Uterus (tissue), 4 donors: ENCODE measurements at places on chromosomes 11 and 22.

DNA sequence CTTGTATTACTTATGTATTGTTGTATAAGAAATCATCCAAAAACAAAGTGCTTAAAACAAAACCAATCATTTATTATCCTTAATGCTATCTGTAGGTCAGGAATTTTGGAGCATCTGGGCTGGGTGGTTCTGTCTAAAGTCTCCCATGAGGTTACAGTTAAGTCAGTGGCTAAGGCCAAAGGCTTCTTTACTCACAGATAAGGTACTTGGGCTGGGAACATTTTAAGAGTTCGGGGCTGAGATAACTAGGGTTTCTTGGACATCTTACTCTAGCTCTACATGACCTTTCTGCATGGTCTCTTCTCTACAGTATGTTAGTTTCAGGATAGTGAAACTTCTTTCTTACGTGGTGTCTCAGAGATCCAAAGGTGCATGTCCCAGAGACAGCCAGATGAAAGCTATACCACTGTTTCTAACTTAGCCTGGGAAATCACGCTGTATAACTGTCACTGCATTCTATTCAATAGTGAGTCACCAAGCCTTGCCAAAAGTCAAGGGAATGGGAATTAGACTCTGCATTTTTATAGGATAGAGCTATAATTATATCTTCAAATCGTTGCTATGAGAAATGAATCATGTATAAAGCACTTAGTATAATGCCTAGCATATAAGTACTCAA lies 29.6 kb downstream of the SOX6 start:
- no peak for DNase-seq

DNA sequence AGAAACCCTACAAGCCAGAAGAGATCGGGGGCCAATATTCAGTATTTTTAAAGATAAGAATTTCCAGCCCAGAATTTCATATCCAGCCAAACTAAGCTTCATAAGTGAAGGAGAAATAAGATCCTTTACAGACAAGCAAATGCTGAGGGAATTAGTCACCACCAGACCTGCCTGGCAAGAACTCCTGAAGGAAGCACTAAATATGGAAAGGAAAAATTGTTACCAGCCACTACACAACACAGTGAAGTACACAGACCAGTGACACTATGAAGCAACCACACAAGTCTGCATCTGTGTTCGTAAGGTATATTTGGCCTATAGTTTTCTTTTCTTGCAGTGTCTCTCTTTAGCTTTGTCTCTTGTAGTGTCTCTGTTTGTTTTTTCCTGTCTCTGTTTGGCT lies 29.0 kb downstream of the TMEM225 start:
- DNase-seq, result no peak

DNA sequence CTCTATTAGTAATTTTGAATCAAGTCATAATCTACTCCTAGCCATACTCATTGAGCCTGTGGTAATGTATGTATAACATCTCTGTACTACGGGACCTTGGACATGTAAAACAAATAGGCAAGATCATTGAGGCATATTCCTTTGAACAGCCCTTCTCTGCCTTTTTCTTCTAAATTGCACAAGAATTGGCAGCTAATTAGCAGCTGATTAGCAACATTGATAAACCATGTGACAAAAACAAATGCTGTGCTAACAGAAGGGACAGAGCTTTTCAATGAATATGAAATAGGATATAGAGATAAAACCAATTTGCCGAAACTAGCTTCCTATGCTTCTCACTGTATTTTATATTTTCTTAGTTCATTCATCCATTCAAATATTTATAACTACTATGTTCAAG lies 1474.2 kb downstream of the FAM181B start:
- DNase-seq, result no peak

- DNase-seq, result peak; percentile 88
Measured at GRCh38 chr11:1298695-1299492, 10.5 kb downstream of the TOLLIP start.

GRCh38 chr22:31857247-31857646 lies 87.1 kb upstream of the YWHAH start:
- DNase-seq, result no peak

DNA sequence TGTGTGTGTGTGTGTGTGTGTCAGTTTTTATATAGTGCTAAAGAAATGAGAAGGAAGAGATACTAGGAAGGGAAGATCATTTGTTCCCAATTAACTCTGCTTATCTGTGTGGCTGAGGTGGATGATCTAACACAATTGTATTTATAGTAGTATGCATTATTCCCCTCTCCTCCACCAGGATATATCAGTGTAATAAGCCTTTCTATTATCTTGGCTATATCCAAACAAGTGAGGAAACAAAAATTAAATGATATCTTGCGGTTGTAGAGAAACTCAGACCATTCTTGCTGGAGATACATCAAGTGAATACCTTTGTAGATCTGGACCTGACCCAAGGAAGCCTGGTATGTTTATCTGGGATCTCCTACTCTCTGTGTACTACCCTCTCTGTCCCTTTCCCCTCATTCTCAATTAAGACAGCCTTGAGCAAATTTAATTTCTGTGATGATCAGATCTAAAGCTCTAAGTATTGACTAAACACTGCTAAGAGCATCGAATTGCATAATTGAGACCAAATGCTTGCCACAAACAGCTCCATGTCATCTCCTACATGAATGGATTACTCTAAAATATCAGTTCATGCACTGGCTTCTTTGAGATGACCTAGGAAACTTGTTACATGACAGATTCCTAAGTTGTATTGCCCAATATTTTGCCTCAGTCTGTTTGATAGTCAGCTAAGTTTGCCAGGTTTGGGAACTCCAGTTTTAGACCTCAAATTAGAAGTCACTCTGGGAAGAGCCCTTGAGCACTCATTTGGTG lies 185.3 kb upstream of the CTSC start:
- no peak for DNase-seq

DNA sequence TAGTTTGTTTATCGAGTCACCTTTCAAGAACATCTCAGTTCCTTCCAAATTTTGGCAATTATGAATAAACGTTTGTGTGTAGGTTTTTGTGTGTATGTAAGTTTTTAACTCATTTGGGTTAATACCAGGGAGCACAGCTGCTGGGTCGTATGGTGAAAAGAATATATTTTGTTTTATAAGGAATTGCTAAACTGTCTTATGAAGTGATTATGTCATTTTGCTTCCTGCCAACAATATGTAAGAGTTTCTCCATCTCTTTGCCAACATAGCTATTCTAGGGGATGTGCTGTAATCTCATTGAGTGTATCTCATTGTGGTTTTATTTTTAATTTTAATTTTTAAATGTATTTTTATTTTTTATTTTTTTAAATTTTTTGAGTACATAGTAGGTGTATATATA lies 27.3 kb downstream of the BCL2L13 start:
- no peak for DNase-seq

GRCh38 chr11:79592824-79593223 lies 152.0 kb upstream of the TENM4 start:
- no peak for DNase-seq

DNA sequence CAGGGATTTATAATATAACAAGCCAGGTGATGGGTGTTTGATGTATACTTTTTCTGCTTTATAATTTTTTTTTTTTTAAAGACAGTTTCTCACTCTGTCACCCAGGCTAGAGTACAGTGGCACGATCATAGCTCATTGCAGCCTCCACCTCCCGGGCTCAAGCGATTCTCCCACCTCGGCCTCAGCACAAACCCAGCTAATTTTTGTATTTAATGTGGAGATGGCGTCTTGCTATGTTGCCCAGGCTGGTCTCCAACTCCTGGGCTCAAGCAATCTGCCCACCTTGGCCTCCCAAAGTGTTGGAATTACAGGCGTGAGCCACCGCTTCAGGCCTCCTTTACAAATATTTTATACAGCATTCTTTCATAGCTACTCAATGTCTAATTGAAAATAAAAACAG lies 48.6 kb downstream of the MORC2 start:
- DNase-seq, result no peak

- no peak for DNase-seq
Measured at GRCh38 chr11:74138021-74138420, 32.8 kb downstream of the C2CD3 start.

- no peak for DNase-seq
Measured at GRCh38 chr11:71066311-71066710, 186.1 kb downstream of the SHANK2 start.

- DNase-seq, result no peak
Measured at GRCh38 chr11:79434283-79434682, 6.5 kb downstream of the TENM4 start.

DNA sequence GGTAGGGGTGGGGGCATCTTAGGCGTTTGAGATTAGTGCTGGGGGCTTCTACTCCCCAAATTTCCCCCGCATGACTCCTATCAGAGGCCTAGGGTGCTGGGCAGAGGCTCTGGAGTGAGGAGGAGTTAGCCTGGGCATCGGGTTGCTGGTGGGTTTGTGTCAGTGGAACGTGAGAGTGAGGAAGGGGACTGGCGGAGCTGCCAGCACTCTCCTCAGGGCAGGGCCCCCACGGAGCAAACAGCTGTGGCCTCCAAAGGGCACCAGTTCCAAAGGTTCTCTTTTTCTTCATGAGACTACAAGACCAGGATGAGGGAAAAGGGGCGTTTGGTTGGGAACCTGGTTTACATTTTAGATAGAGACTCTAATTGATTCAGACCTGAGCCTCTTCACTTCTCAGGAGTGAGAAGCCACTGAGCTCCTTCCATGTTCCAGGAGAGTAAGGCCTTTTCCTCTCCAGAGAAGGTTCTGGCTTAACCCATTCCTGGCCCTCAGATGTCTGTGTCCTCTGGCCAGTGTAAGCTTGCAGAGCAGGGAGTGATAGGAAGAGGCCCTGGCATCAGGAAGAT lies 35.6 kb upstream of the CDON start:
- no peak for DNase-seq

- DNase-seq, result no peak
Measured at GRCh38 chr22:29555065-29555644, 1.6 kb upstream of the THOC5 start.

- peak; percentile 79 for DNase-seq
Measured at GRCh38 chr11:65911682-65912568, 6.9 kb downstream of the C11orf68 start.

- peak; percentile 67 for DNase-seq
Measured at GRCh38 chr11:44556735-44557409, 8.6 kb upstream of the CD82 start.

GRCh38 chr11:109845437-109845836 lies 247.8 kb upstream of the ZC3H12C start:
- no peak for DNase-seq

DNA sequence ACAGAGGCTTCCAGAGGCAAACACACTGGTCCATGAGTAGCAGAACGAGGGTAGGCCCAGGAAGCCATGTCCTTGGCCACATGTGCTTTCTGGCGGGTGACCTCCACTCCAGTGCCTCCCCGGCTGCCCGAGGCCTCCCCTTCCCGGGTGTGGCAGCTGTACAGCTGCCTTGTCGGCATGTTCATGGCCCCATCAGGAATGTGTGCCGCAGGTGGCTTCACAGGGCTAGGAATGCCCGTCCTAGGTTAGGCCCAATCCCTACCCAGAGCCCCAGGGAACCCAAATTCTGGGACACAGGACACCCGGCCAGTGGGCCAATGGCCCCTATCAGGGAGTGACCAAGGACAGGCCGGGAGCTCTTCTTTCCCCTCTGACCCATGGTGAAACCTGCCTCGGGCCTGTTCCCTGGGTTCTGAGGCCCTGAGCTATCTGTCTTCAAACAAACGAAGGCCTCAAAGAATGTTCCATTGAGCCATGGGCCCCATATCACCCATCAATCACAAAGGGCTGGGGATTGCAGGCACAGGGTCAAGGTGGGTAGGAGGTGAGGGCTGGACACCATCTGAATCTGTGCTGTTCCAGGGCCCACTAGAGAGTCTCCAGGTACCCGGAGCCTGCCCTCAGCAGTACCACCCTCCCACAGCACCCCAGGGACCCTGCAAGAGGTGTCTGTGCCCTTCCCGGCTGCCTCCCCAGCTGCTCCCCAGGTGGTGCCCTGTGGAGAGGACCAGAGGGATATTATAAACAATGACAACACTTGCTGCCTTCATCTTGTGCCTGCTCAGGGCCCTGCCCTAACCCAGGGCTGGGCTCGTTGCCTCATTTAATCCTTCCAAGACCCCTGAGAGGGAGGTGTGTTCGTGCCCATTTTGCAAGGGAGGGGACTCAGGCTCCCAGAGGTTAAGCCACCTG lies 4.0 kb upstream of the CDKN1C start:
- DNase-seq, result no peak

GRCh38 chr11:78045851-78046485 lies 17.7 kb upstream of the THRSP start:
- DNase-seq, result peak; percentile 76

DNA sequence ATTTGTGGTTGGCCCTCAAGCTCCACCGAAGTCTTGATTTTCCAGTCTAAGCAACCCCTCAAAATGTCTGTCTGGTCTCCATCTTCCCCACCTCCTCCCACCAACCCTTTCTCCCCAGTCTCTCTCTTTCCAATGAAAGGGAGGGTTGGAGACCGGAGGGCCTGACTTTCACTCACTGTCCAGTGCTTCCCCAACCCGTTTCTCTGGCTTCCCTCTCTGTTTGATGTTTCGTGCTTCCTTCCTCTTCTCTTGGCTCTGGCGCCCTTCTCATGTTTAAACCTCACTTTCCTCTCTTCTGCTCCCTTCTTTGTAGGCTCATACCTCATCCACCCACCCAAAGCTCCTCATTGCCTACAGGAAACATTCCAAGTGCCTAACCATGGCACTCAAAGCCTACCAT lies 11.1 kb upstream of the VPS37C start:
- DNase-seq, result no peak

GRCh38 chr22:44919691-44920090 lies 90.1 kb downstream of the PHF21B start:
- DNase-seq, result no peak

GRCh38 chr11:13269775-13270174 lies 7.8 kb upstream of the BMAL1 start:
- DNase-seq, result no peak

DNA sequence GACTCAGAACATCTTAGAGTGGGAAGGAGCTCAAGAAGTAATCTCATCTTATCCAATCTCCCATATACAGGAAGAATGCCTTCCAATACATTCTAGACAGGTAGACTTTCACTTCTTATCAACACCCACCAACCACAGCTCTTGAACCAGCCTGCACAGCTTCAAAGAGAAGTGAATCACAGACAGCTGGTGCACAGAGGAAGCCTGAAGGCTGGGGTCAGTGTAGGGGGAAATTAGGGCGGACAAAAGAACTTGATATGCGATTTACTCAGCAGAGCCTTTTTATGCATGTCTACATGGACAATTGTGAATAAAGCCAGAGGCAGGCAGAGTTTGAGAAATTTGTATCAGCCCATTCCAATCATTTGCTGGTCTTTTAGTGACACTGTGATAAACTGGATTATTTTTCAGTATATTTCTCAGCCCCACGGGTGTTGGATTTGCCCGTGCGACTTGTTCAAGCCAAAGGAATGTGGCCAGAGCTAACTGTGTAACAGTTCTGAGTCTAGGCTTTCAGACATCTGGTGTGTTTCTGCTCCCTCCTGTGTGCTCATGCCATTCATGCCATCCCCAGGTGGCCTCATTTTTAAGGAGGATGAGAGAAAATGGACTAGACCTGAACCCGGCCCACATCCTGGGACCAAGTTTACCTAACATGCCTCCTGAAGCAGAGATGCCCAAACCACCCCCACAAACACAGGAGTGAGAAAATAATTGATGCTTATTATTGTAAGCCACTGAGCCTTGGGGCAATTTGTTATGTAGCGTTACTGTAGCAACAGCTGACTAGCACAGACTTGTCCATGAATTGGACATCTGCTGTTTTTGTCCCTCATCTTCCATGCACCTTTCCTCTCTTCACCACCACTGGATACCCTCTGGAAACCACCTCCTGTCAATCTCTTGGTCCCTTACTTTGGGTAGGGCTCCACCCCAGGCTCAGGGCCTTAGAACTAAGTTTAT lies 137.5 kb upstream of the HSD17B12 start:
- DNase-seq, result no peak
